T-cell (primary cell): ENCODE measurements at places on chromosomes 3 and 15. TPM values are rescaled to one million over a fixed set of nuclear protein-coding genes. Genes with fewer than 3 reads are reported as not detected.
A peak's percentile ranks its signal among the peaks of the same experiment; 100 is the strongest.

DNA sequence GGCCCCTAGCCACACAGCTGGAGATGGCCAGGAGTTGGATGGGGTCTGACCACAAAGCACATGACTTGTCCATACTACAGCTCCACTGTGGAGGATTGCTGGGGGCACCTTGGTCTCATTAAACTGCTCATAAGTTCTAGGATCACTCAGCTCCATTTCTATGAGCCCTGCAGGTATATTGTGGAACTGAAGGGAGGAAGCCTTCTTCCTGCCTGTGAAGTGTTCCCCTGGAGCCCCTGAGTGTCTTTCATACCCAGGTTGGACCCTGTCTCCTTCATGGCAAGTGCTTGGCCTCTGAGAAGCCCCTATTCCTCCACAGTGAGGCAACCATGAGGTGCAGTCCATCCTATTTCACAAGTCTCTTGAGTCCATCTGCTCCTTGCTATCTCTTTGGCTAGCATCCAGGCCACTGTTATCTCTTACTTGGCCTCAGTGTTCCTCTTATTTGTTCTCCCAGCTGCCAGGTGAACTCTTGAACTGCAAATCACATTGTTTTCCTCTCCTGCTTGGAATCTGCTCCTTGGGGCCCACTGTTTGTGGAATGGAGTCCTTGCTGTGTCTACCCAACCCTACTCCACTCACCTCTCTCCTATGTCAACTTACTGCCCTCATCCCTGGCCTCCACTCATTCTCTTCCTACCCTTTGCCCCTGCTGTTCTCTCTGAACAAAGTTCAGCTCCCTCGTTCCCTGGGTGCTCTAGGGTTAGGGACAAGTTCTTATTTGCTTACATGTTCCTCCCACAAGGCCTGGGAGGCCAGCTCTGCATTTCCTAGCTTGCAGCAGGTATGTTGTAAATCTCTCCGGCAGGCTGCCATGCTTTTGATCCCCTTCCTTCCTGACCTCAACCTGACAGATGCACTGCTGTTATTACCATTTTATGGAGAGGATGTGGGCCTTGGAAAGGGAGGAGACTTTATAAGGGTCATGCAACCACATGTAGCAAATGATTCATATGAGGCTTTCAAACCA, 1.2 kb downstream of the ACOX2 start:
- DNase-seq: no peak
- H3K27me3 ChIP-seq: no peaks in the 10 kb centered on the region
- no peak overlapping the region for H3K27ac ChIP-seq
- no peak overlapping the region for H3K4me3 ChIP-seq
- H3K36me3 ChIP-seq: no peaks in the 10 kb centered on the region

PLA2G4F gene
- total RNA-seq: 0.23 TPM

FES gene
- total RNA-seq: 5.2 TPM

DNA sequence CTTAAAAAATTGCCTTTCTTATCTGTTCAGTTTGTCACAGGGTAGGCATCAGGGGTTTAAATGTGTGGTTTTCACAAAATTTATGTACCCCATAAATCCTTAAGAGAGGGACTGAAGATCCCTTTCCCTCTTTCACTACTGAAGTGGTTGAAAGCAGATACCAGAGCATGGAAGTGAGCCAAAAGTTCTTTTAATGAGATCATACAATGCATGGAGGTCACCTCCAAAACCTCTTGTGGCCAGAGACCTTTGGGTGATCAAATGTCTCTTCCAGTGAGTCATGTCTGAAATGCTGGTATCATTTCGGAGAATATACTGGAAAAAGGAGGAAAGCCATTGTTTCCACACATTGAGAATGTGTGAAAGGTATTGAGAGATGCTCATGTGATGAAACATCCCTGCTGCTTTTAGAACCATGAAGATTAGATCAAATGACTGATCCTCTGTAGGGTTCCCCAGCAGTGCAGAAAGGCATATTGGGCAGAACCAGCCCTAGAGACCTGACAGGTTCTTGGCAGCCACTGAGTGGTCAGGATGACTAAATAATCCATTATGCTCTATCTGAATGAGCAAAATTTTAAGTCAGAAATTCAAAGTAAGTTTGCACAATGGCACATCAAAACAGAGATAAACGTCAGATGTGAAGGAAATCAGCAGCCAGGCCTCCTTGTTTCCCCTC, 165.8 kb upstream of the SLC2A2 start:
- no peaks in the 10 kb centered on the region for H3K4me1 ChIP-seq
- H3K4me3 ChIP-seq: no peak overlapping the region
- H3K27ac ChIP-seq: no peak overlapping the region
- no peak for DNase-seq
- H3K36me3 ChIP-seq: peaks cover 14% of the 10 kb centered on the region
- H3K27me3 ChIP-seq: no peaks in the 10 kb centered on the region

ITPKA gene
- not detected for total RNA-seq

FBLN2 gene
- total RNA-seq: 1.5 TPM

- DNase-seq: no peak
- no peaks in the 10 kb centered on the region for H3K36me3 ChIP-seq
- H3K4me3 ChIP-seq: no peak overlapping the region
- no peak overlapping the region for H3K27ac ChIP-seq
- no peaks in the 10 kb centered on the region for H3K27me3 ChIP-seq
- no peaks in the 10 kb centered on the region for H3K4me1 ChIP-seq
Measured at GRCh38 chr3:174329321-174329720, 529.8 kb upstream of the NAALADL2 start.

DNA sequence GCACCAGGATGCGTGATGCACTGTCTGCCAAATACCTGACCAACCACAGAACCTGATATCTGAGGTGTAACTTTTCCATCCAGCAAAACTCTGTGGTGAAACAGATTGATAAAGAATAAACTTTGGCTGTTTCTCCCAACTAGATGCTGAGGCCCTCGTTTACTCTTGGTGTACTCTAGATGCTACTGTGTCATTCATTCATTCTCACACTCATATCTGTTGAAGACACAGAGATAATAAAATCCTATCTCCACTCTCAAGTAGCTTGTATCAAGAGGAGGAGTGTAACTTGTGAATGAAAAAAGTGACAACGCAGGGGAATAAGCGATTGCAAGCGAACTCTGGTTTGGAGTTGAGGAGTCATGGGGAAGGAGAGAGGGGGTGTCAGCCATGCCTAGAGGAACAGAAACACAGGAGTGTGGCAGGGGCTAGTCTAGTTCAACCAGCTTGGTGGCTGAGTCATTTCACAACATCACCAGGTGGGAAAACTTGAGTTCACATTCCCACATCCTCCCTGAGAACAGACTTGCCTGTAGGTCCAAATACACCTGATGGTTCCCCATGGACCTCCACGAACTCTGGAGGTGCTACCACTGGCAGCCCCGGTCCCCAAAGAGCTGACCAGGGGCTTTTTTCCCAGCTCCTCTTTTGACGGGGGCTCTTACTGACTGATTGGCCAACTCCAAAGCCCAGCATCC, 73.3 kb upstream of the SNRK start:
- no peak for DNase-seq
- no peaks in the 10 kb centered on the region for H3K27me3 ChIP-seq
- H3K27ac ChIP-seq: no peak overlapping the region
- H3K4me1 ChIP-seq: peaks cover 27% of the 10 kb centered on the region
- H3K36me3 ChIP-seq: no peaks in the 10 kb centered on the region
- H3K4me3 ChIP-seq: no peak overlapping the region

GRCh38 chr15:25091421-25092158, 136.8 kb downstream of the SNRPN start:
- peaks cover 54% of the 10 kb centered on the region for H3K36me3 ChIP-seq
- H3K4me1 ChIP-seq: no peaks in the 10 kb centered on the region
- H3K4me3 ChIP-seq: peak overlapping the region; percentile 35
- H3K27ac ChIP-seq: no peak overlapping the region
- no peaks in the 10 kb centered on the region for H3K27me3 ChIP-seq

DNA sequence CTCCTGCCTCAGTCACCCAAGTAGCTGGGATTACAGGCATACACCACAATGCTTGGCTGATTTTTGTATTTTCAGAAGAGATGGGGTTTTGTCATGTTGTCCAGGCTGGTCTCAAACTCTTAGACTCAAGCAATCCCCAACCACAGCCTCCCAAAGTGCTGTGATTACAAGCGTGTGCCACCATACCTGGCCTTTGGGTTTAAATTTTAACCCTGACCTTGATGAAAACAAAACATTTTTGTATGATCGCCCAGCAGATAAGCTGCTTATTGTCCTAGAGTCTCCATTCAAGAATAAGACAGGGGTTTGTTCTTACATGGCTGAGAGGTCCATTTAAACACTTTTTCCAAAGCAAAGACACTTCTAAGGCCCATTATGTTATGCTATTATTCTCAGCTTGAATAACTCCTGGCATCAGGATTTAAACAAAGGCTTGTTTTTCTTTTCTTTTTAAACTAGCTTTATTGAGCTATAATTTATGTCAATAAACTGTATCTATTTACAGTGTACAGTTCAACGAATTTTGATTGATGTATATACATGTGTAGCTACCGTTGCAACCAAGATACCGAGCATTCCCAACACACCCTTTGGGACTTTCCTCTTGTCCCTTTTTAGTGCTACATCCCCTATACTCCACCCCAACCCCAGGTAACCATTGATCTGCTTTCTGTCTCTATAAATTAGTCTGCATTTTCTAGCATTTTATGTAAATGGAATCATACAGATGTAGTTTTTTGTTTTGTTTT, 1.4 kb upstream of the MUC13 start:
- no peak overlapping the region for H3K4me3 ChIP-seq
- H3K27me3 ChIP-seq: no peaks in the 10 kb centered on the region
- H3K4me1 ChIP-seq: no peaks in the 10 kb centered on the region
- H3K27ac ChIP-seq: no peak overlapping the region
- H3K36me3 ChIP-seq: no peaks in the 10 kb centered on the region

- H3K4me3 ChIP-seq: no peak overlapping the region
- H3K27me3 ChIP-seq: no peaks in the 10 kb centered on the region
- no peak overlapping the region for H3K27ac ChIP-seq
- peak; percentile 53 for DNase-seq
Measured at GRCh38 chr15:59138243-59138642, 33.3 kb downstream of the CCNB2 start.

- H3K27me3 ChIP-seq: no peaks in the 10 kb centered on the region
- peak; percentile 44 for DNase-seq
- peak overlapping the region; percentile 67 for H3K27ac ChIP-seq
- peak overlapping the region; percentile 9 for H3K4me3 ChIP-seq
Measured at GRCh38 chr3:98556164-98557130, 24.7 kb downstream of the GPR15 start.

GRCh38 chr15:81265256-81265943, 58.5 kb downstream of the STARD5 start:
- no peak for DNase-seq
- peak overlapping the region; percentile 0 for H3K4me3 ChIP-seq
- H3K36me3 ChIP-seq: no peaks in the 10 kb centered on the region
- H3K4me1 ChIP-seq: peaks cover 25% of the 10 kb centered on the region

GRCh38 chr3:115402651-115403050, 220.7 kb upstream of the GAP43 start:
- no peak overlapping the region for H3K4me3 ChIP-seq
- DNase-seq: no peak
- H3K27ac ChIP-seq: no peak overlapping the region
- H3K4me1 ChIP-seq: no peaks in the 10 kb centered on the region
- no peaks in the 10 kb centered on the region for H3K27me3 ChIP-seq

- no peaks in the 10 kb centered on the region for H3K27me3 ChIP-seq
- H3K36me3 ChIP-seq: no peaks in the 10 kb centered on the region
- DNase-seq: no peak
- no peak overlapping the region for H3K4me3 ChIP-seq
- no peak overlapping the region for H3K27ac ChIP-seq
Measured at GRCh38 chr15:57477736-57478522, 101.6 kb downstream of the CGNL1 start.
